ENCODE measurements at places on chromosomes 3 and 15.

- DNase-seq, result no peak
Observed at GRCh38 chr15:101264011-101264410, 12.2 kb upstream of the CHSY1 start.

GRCh38 chr3:42410370-42411131 lies at the start of gene LYZL4:
Gene LYZL4, minus strand, starts transcription at chr3:42410610. Its CDS starts 3,359 bp downstream, at chr3:42407251.
- no peak for DNase-seq

DNA sequence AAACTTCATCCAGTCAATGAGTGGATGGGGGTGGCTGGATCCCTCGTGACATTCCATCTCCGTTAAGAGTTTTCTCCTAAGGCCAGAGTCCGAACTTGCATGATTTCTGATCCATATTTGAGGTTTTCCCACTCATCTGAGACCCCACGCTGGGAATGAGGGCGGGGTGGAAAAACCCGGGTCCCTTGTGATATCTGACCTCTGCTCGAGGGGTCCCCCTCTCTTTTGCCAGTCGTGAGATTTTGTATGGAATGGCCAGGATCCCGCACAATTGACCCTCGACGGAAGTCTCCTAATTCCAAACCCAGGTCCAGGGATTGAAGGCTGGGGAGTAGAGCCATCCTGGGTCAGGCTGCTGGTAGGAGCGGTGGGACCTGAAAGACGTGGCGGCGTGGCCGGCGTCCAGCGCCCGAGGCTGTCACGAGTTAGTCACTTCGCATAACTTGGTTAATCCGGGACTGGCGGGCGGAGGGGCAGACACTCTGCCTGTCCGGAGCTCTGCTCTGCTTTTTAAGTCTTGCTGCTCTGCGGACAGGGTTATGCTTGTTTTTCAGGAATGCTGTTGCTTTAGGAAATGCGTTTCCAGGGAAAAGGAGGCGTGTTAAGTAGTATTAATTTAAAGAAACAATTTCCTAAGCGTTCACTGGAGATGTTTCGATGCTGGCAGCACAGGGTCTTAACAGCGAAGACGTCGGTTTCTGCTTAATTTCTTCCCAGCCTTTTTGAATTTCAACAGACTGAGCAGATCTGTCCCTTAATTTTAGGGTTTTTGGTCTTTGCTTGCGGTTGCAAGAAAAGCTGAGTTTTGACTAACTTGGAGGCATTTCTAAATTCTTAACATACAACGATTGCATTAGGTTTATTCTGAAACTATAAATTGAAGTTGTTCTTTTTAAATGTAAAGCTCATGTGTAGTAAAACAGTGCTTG lies 69.7 kb upstream of the LRRFIP2 start:
- peak; percentile 35 for DNase-seq

GRCh38 chr3:104886220-104886995 lies 480.3 kb upstream of the ALCAM start:
- DNase-seq, result no peak

DNA sequence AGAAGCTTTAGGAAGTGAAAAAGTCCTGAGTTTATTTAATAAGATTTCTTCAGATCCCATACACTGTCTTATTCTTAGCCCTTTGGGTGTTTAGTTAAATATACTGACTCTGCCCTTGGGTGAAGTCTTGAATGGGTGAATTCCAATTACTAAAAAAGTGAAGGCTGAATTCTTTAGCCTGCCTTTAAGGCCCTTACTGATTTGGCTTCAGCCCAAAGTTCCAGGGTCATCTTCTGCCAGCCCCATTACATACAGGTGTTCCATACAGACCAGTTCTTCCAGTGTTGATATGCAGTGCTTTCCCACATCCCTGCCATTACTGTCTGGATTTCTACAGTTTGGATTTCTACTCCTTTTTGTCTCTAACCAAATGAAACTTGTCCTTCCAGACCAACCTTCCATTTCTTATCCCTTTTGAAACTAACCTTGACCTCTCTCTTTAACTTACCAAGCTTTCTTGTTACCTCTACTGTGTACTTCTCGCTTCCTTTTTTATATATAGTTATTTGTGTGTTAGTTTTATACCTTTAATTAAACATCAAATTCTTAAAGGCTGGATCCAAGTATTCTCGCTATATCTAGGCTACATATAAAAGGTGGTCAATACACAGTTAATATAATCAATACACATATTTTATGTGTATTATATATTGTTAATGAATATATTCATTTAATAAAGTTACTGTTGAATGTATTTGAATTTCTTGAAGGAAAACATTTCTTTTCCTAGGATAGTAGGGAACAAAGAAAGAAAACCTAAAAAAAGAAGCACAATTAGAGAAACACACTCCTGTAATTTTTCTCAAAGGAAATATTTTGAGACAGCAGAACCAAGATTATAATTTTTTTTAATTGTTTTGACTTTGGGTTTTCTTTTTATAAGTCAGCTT lies 15.0 kb downstream of the MBNL1 start:
- no peak for DNase-seq

DNA sequence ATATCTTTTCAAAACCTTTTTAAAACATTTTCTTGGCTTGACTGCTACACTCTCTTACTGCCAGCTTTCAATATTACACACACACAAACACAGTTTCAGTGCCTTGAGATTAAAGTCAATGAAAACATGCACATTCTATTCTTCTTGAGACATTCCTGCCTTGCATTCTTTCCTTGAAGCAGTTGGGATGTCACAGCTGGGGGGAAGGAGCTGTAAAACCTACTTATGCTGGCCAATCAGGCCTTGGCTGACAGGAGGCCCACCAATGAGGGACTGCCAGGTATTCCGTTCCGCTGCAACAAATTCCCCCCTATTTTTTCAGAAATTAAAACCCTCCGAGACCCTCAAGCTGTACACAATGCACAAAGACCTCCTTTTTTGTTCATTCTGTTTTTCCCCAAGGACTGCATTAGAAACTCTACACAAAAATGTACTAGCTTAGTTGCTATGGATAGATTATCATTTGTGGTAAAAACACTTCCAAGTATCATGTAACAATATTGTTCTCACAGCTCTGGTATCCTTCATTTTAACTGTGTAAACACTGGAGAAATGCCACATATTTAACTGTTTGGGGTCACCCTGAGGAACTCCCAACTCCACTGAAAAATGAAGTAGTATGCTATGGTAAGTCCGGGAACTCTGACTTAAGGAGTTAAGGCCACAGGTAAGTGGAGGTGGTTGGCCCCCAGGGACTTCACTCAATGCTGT lies 18.5 kb downstream of the FSTL1 start:
- DNase-seq, result no peak

DNA sequence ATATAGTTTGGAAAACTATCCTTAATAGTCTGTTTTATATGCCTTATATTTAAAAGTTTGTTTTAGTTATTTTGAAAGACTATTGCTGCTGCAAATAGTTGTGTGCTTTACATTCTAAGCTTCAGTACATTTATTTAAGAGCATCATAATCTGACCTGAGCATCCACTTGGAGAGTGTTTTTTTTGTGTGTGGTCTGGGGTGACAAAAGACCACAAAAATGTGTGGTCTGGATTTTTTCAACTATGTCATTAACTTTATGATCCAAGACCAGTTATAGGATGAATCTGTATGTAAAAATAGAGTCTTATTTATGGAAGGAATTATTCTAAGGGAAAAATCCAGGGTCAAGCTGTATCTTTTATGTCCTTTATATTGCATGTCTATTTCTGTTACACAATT lies 77.4 kb downstream of the SLTM start:
- no peak for DNase-seq

GRCh38 chr3:149902498-149903139 lies 68.1 kb downstream of the PFN2 start:
- no peak for DNase-seq

DNA sequence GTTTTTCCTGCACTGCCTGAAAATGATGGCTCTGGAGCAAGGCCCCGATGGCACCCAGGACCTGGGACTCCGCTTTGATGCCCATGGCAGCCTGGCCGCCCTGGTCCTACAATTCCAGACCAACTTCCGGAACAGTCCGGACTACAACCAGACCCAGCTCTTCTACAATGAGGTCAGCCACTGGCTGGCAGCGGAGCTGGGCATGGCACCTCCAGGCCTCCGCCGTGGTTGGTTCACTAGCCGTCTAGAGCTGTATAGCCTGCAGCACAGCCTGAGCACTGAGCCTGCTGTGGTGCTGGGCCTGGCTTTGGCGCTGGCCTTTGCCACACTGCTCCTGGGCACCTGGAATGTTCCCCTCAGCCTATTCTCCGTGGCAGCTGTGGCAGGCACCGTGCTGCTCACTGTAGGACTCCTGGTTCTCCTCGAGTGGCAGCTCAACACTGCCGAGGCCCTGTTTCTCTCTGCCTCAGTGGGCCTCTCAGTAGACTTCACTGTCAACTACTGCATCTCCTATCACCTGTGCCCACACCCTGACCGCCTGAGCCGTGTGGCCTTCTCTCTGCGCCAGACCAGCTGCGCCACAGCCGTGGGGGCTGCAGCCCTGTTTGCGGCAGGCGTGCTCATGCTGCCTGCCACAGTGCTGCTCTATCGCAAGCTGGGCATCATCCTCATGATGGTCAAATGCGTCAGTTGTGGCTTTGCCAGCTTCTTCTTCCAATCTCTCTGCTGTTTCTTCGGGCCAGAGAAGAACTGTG lies 10.9 kb downstream of the DISP2 start:
- no peak for DNase-seq

DNA sequence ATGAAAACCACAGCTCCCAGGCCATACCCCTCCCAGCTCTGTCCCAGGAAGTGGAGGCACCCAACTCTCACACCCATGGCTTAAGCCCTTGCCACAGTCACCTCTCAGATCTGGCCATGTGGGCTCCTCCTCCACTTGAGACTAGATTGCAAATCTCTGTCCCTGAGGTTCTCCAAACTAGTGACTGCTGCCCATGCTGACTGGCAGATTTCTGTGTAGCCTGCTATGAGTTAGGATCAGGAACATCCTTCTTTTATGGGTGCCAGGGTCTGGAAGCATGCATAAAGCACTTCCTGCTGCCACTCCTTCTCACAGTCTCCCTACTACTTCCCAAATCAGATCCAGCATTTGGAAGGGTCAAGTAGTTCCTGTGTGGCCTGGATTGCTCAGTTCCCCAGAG lies 59.6 kb upstream of the GOLIM4 start:
- no peak for DNase-seq

DNA sequence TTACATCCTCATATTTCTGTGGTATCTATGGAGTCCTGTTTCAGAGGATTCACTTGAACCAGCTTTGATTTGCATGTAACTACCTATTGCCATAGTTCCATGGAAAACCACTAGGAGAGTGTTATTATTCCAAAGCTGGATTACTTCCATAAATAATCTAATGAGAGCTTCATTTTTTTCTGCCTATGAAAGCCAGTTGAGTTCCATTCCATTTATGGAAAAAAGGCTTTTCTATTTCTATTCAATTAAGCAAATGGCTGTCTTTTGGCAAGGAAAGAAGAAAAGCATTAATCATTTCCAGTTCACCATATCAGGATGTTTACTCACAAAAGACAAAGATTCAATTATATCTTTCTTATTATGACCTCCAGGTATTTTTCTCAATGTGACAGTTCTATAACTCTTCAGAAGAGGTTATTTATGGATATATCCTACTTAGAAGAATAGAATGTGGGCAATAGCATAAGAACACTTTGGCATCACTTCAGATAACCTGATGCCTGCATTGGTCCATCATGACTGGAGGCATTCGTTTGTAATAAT lies 259.9 kb upstream of the ZPLD1 start:
- DNase-seq, result no peak

DNA sequence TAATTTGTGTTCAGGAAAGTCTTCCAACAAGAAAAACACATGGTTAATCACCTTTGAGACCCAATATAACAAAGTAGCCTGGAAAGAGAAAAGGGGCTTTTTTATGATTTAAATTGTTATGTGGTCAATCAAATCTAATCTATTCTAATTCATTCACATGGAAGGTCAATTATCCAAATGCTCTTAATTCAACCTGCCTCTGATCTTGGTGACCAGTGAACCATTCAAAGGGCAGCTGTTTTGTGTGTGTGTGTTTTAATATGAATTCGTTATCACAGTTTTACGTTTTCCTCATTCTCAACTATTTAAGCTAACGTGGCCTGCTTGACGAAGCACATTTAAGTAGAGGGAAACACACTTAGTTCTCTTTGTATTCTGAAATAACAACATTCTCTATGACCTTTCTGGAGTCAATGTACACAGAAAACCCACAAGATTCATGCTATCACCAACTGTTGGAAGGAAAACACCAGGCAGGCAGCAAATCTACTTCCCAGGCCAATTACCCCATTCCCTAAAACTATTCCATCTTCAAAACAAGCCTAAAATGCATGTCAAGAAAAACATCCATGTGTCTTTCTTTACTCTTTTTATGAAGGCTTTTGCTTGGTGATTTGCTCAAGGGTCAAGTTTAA lies 195.4 kb downstream of the SUCLG2 start:
- no peak for DNase-seq

- no peak for DNase-seq
Observed at GRCh38 chr15:81725590-81725989, 320.2 kb downstream of the MEX3B start.

GRCh38 chr3:120469440-120469839 lies 18.6 kb upstream of the FSTL1 start:
- no peak for DNase-seq

GRCh38 chr15:29457729-29458128 lies 188.1 kb upstream of the NSMCE3 start:
- DNase-seq, result no peak

DNA sequence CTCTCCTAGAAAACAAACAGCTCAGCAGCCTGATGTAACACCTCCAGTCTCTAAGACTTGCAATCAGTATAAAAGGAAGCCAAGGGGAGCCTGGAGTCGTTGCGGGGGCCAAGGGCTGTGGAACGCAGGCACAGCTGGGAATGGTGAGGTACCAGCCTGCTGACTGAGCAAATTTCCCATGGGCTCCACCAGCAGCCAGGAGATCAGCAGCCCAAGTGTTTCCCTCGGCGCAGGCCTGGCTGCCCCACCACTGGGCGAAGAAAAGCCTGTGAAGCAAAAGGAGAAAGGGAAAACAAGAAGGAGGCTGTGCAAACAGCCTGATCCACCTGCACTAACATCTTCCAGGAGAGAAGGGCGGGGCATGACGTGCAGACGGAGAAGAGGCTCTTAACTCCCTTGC lies 155.3 kb downstream of the SHQ1 start:
- no peak for DNase-seq

- no peak for DNase-seq
Observed at GRCh38 chr3:161026612-161027510, 78.3 kb downstream of the B3GALNT1 start.

DNA sequence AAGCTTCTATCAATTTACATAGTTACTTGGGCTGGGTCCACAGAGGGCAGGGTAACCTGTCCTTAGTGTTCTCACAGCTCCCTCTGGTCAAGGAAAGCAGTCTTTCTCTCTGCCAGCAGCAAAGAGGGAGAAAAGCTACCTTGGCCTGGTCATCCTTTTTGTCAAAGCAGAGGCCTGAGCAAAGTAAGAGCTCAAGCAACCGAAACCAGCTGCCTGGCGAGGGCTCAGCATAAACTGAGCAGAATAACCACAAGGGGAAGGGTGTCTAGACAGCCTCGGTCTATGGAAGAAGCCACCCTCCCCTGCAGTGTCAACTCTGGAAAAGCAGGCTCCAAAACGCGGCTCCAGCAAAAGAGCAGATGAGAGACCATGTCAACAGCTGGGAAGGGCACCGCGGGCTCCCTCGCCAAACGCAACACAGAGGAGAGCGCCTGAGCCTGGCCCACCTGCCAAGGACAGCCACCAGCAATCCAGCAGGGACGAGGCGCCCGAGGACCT lies 17.4 kb downstream of the LRIG1 start:
- no peak for DNase-seq

- DNase-seq, result no peak
Observed at GRCh38 chr15:28100516-28101195, 1.5 kb upstream of the OCA2 start.
